ENCODE measurements at places on chromosomes 7 and 10. TPM values are rescaled to one million over a fixed set of nuclear protein-coding genes. Genes with fewer than 3 reads are reported as not detected.

GRCh38 chr10:88129013-88129412 is 265.6 kb downstream of the PTEN start:
- DNase-seq = no peak

Gene PWWP2B
- total RNA-seq = 8.6 TPM

Gene STRIP2
- total RNA-seq = 7.4 TPM

- DNase-seq = no peak
These were observed 798.3 kb downstream of the KCNMA1 start for GRCh38 chr10:76839276-76839675.

- no peak for DNase-seq
These were observed 172.6 kb upstream of the PRPS1L1 start for GRCh38 chr7:18200266-18200665.

GRCh38 chr10:28190196-28190595 is 112.7 kb downstream of the MPP7 start:
- DNase-seq = no peak

- DNase-seq = no peak
These were observed 8.3 kb upstream of the NPC1L1 start for GRCh38 chr7:44549457-44549856.

Gene GHRHR
- total RNA-seq = not detected

DNA sequence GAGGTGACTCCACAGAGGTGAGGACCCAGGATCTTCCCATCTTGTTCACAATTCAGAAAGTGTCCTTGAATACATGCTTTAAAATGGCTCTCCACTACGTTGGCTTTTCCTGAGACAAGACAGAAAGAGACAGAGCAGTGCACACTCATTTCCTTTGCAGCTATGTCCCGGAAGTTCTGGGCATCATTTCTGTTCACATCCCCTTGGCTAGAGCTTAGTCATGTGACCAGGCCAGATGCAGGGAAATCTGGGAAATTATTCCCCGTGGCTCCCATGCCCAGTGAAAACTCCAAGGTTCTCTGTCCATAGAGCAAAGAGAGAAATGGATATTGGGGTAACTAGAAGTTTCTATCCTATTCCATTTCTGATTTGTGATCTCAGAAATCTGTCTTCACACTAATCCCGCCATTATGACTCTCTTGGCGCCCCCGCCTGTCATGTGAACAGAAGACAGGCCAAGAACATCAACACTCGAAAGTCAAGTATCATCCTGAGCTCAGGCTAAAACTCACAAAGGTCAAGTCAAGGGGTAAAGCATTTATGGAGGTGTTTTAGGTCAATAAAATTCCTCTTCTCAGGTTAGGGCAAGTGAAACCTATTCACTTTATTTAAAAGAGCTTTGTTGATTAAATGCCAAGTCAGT is 251.4 kb upstream of the HABP2 start:
- peak; percentile 59 for DNase-seq

GRCh38 chr10:90856964-90857634 is 740 bp downstream of the HTR7 start:
- DNase-seq = peak; percentile 36

Gene GPR15LG
- total RNA-seq = not detected

Gene FAM171A1
- total RNA-seq = 26.1 TPM

DNA sequence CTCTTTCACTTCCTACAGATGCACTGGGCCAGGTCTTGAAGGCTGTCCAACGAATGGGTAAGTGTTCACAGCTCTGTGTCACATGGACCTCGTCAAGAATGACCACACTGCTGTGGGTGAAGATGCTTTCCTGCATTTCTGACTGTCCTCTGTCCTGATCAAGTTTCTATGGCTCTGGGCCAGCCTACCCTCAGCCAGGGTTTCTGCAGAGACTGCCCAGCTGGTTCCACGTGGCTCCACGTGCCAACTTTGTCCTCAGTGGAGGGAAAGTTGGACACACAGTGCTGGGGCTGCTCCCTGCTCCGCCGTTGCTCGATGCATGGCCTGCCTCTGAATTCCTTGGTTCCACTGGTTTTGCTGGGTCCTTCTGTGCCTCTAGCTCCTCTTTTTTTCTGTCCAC is 152.3 kb downstream of the EGFR start:
- DNase-seq = no peak

GRCh38 chr10:24690961-24691512 is 32.6 kb downstream of the ARHGAP21 start:
- DNase-seq = no peak

DNA sequence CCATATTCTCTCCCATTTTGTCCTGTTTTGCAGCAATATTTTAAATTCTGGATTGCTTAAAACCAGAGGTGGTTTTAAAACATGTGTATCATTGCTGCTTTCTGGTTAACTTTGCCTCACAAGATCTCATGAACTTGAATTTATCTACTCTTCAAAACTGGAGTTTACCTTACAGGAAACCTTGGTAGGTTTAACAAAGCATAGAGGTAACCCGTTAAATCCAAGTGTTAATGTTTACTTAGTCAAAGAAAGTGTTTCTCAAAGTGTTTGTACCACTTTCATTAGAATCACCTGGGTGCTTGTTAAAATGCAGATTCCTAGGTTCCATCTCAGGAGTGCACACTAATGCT is 44.0 kb upstream of the VDAC2 start:
- DNase-seq = no peak

Gene ATG9B
- 1.2 TPM for total RNA-seq

Gene DEPP1
- 0.12 TPM for total RNA-seq

GRCh38 chr10:104371753-104372152 is 18.1 kb downstream of the CFAP58 start:
- no peak for DNase-seq

Gene PTN
- 20.1 TPM for total RNA-seq

DNA sequence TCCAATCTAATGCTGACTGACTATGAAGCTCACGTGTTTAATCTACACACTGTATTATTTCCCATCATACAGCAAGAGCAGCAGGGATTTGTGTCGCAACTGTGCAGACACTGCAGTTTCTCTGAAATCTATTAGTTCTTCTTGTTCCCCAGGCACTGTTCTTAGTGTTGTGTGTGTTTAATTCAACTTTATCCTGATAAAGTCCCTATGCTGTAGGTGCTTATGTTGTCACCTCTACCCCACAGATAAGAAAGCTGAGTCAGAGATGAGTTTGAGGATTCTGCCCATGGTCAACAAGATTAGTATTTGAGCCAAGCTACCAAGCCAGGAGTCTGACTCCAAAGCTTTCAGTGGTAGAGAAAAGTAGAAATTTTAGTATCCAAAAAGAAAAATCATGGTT is 22.5 kb upstream of the EPHB6 start:
- no peak for DNase-seq

DNA sequence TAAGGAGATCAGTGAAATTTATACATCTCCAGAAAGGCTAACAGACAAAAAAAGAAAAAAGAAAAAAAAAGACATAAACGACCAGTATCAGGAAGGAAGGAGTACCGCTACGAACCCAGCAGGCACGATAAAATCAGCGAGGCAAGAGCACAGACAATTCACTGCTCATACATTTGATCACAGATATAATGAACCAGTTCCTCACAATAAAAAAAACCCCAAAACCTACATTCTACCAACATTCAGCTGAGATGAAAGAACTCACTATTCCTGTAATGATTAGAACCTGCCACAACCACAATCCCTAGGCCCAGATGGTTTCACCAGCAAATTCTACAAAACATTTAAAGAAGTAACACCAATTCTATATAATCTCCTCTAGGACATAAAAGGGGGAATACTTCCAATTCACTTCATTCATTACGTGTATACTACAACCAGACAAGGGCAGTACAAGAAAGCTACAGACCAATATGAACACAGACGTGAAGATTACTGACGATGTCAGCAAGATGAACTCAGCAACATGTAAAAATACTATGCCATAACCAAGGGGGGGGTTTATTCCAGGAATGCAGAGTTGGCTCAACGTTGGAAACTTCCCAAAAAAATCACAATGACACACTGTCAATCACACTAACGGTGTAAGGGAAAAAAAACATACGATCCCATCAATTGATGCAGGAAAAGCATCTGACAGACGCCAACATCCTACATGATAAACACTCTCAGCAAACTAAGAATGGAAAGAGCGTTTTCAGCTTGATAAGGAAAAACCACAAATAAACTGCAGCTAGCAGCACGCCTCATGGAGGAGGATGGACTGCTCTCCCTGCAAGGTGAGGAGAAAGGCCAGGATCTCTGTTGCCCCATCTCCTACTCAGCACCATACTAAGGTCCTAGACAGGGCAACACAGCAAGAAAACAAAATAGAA is 256.2 kb downstream of the ELFN1 start:
- no peak for DNase-seq

- DNase-seq = no peak
These were observed 130.6 kb downstream of the TCERG1L start for GRCh38 chr10:131180740-131181415.

GRCh38 chr10:70317272-70317942 is 33.6 kb upstream of the NPFFR1 start:
- DNase-seq = no peak

Gene EBF3
- total RNA-seq = 0.23 TPM

- DNase-seq = no peak
These were observed 584.7 kb upstream of the SEMA3D start for GRCh38 chr7:85771516-85771915.

GRCh38 chr7:135074096-135074495 is 73.8 kb upstream of the TMEM140 start:
- no peak for DNase-seq

Gene CPN1
- total RNA-seq = not detected

DNA sequence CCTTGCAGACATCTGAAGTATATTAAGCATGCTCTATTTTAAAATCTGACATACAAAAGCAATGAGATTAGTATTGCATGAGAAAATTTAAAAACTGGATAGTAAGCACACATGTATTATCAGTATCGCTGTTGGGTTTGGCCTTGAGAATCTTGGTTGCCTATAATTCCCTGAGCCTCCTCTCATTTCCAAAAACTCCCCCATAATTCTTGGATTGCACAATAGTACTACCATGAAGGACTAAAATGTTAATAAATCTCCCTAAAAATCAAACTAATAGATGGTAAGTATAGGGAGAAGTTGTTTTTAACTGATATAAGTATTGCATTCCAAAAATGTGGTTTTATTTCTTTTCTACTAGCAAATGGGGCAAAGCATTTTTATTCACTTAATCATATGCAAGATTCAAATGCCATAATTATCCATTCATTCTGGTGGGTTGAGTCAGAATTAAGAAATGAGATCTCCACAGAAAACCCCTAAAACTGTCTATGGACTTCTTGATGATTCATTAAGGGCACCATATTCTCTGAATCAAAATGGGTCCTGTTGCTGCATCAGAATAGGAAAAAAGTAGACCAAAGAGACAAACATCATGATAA is 10.3 kb upstream of the VIM start:
- no peak for DNase-seq

Gene ABCF2
- 58.7 TPM for total RNA-seq

GRCh38 chr7:44249639-44250234 is 49.0 kb downstream of the YKT6 start:
- DNase-seq = no peak

Gene TMEM236
- total RNA-seq = 0.03 TPM

GRCh38 chr10:79994556-79994955 is 45.7 kb upstream of the SFTPD start:
- peak; percentile 46 for DNase-seq
